Activated CD8-positive, alpha-beta memory T cell treated with anti-CD3 and anti-CD28 coated beads for 36 hours (primary cell): ENCODE measurements at places on chromosomes 11 and 22. TPM values are rescaled to one million over a fixed set of nuclear protein-coding genes. Genes with fewer than 3 reads are reported as not detected.

Gene OR51B4
- total RNA-seq, result not detected

Gene FAM227A
- total RNA-seq, result 0.40 TPM

Gene OR5P2
- not detected for total RNA-seq

Gene APOL6
- total RNA-seq, result 28.5 TPM

Gene MS4A7
- total RNA-seq, result not detected

Gene NCAM1
- total RNA-seq, result 0.11 TPM

Gene MOGAT2
- not detected for total RNA-seq

Gene FOSL1
- 24.7 TPM for total RNA-seq

Gene OVOL1
- total RNA-seq, result not detected

Gene SCT
- total RNA-seq, result not detected

Gene TNNI2
- total RNA-seq, result 0.55 TPM

Gene NFAM1
- total RNA-seq, result 0.13 TPM

Gene AGBL2
- 2.9 TPM for total RNA-seq

Gene RAB36
- 1.3 TPM for total RNA-seq

Gene SMDT1
- total RNA-seq, result 66.3 TPM

Gene KCNK4
- total RNA-seq, result not detected

Gene FGF4
- total RNA-seq, result not detected

Gene IFITM1
- total RNA-seq, result 99.3 TPM

Gene OR52N4
- total RNA-seq, result 0.21 TPM

Gene DEFB131B
- not detected for total RNA-seq

Gene DGCR6
- total RNA-seq, result 1.5 TPM

Gene OR52E8
- not detected for total RNA-seq

Gene MMP12
- total RNA-seq, result not detected

Gene OR5AS1
- not detected for total RNA-seq

Gene CRYBB2
- not detected for total RNA-seq

Gene SLC22A8
- total RNA-seq, result not detected

Gene OR10D3
- total RNA-seq, result not detected

Gene TCN2
- total RNA-seq, result 0.19 TPM
